Effector memory CD4-positive, alpha-beta T cell (primary cell): ENCODE measurements at places on chromosomes 6 and 20.

DNA sequence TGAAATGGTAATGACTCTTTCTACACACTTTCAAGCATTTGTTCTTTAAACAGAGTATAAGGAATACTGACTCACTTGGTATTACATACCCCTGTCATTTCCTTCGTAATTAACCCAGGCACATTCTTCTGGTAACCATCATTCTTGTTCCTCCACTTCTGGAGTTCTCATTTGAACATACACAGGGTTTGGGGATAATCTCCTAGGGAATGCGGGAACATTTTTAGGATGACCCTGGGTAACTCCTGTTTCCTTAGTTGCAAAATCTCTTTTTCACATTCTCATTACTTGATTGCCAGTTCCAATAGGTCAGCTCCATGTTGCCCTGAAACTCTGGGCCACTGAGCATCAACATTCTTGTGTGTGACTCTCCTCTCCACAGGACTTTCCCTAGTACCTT is 51.5 kb upstream of the E2F3 start:
- H3K4me3 ChIP-seq, result no peak overlapping the region
- no peaks in the 10 kb centered on the region for H3K4me1 ChIP-seq
- no peak for DNase-seq
- no peaks in the 10 kb centered on the region for H3K27me3 ChIP-seq

DNA sequence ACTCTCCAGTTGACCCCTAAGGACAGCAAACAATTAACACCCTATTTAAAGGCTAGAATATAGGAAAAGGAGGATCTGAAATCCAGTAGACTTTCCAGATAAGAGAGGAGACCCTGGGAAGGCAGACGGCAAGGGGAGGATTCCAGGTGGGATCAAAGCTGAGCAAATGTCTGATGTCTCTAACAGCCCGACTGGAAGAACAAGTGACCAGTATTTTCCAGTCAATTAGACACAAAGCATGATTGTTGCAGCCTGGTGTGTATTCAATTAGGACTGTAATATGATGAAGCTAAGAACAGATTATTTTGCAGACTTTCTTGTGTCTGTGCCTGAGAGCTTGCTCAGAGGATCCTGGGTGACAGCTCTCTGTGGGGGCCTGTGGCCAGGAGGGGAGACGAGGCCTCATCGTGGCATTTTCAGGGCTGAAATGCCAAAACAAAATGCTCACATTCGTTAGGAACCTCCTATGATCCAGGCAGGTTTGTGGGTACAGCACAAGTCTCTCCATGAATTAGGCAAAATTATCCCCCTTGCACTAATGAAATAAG is 471.8 kb upstream of the AGPAT4 start:
- H3K27me3 ChIP-seq, result no peaks in the 10 kb centered on the region
- no peak overlapping the region for H3K4me3 ChIP-seq
- no peak for DNase-seq
- no peaks in the 10 kb centered on the region for H3K36me3 ChIP-seq
- H3K4me1 ChIP-seq, result no peaks in the 10 kb centered on the region
- H3K27ac ChIP-seq, result no peak overlapping the region

DNA sequence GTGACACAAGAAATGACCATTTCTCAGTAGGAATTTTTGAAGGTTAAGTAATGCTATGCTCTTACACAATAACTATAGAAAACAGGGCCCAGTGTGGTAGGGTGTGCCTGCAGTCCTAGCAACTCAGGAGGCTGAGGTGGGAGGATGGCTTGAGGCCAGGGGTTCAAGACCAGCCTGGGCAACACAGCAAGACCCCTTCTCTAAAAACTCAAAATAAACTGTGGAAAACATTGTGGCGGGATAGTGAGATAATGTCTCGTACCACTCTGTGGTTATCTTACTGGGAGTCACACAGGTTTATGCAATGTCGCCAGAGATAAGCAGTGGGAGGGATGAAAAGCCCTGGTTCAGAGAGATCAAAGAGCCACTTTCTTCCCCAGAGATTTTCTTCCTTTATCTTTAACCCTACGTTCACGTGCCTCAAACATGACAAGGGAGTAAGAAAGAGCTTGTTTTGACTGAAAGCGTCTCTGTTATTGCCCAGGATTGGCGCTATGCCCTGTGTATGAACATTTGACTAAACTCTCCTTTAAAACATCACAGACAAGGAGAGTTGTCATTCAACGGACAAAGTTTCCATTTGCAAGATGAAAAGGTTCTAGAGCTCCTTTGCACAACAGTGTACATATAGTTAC is 13.9 kb downstream of the GCM1 start:
- no peak for DNase-seq
- H3K27ac ChIP-seq, result no peak overlapping the region
- H3K4me3 ChIP-seq, result no peak overlapping the region
- no peaks in the 10 kb centered on the region for H3K4me1 ChIP-seq

- no peaks in the 10 kb centered on the region for H3K36me3 ChIP-seq
- no peaks in the 10 kb centered on the region for H3K27me3 ChIP-seq
- no peaks in the 10 kb centered on the region for H3K4me1 ChIP-seq
- no peak overlapping the region for H3K4me3 ChIP-seq
- no peak for DNase-seq
- H3K27ac ChIP-seq, result no peak overlapping the region
Observed at GRCh38 chr6:144646093-144647056, 361.2 kb downstream of the UTRN start.

GRCh38 chr6:108580646-108581045 is 19.9 kb downstream of the FOXO3 start:
- H3K36me3 ChIP-seq, result no peaks in the 10 kb centered on the region
- H3K27me3 ChIP-seq, result no peaks in the 10 kb centered on the region
- no peak for DNase-seq
- no peak overlapping the region for H3K4me3 ChIP-seq

GRCh38 chr20:46512943-46513844 is at the start of gene ZNF334:
Gene ZNF334 (minus strand): TSS chr20:46513559. CDS start chr20:46512102, 1,457 bp downstream.
- peaks cover 7% of the 10 kb centered on the region for H3K4me1 ChIP-seq
- no peaks in the 10 kb centered on the region for H3K36me3 ChIP-seq
- peaks cover 9% of the 10 kb centered on the region for H3K27me3 ChIP-seq
- H3K4me3 ChIP-seq, result peak within 1 kb of the TSS; percentile 44
- H3K27ac ChIP-seq, result no peak within 1 kb of the TSS

GRCh38 chr6:130766239-130767144 is 60.7 kb upstream of the SMLR1 start:
- DNase-seq, result no peak
- no peak overlapping the region for H3K4me3 ChIP-seq
- H3K27me3 ChIP-seq, result no peaks in the 10 kb centered on the region
- H3K27ac ChIP-seq, result no peak overlapping the region

DNA sequence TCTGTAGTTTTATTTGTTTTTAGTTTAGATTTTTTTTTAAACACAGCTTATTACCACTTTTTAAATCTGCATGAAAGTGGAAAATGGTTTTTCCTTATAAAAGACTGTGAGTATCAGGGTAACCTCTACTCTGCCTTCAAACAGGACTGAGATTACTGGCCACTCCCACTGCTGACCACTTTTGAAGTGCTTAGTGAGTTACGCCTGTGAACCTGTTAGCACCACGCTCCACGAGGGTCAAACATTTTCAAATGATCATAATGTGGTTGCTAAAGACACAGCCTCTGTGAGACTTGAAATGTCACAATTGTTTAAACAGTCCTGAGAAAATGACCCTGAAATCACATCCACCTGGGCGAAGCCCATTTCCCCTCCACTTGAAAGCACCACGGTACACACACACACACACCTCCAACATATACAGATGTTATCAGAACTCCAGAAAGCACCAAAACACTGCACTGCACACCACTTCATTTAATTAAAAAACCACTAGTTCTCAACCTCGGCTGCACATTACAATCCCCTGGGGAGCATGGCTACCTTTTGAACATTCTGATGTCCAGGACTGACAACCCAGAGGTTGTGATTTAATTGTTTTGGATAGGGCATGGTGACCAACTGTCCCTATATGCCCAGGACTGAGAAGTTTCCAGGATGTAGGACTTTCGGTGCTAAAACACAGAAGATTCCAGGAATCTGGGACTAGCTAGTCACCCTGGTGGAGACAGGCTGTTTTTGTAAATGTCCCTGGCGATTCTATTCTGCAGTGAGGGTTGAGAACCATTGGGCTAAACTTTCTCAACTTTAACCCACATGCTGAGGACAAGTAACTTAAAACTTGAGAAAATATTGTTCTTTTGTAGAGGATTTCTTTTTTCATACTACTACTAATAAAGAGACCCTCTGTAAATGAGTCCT is 176.4 kb upstream of the MYLIP start:
- no peak for DNase-seq
- no peak overlapping the region for H3K27ac ChIP-seq
- no peaks in the 10 kb centered on the region for H3K36me3 ChIP-seq
- H3K27me3 ChIP-seq, result no peaks in the 10 kb centered on the region

GRCh38 chr6:142361779-142362750 is 60.3 kb downstream of the ADGRG6 start:
- no peak for DNase-seq
- H3K4me3 ChIP-seq, result no peak overlapping the region
- no peaks in the 10 kb centered on the region for H3K27me3 ChIP-seq
- H3K36me3 ChIP-seq, result no peaks in the 10 kb centered on the region

- no peaks in the 10 kb centered on the region for H3K36me3 ChIP-seq
- no peak overlapping the region for H3K27ac ChIP-seq
- H3K4me1 ChIP-seq, result no peaks in the 10 kb centered on the region
- DNase-seq, result no peak
- no peak overlapping the region for H3K4me3 ChIP-seq
Observed at GRCh38 chr6:168383062-168383854, 57.7 kb upstream of the SMOC2 start.

GRCh38 chr6:14085176-14085787 is 32.3 kb upstream of the CD83 start:
- H3K4me3 ChIP-seq, result no peak overlapping the region
- H3K36me3 ChIP-seq, result no peaks in the 10 kb centered on the region
- no peak overlapping the region for H3K27ac ChIP-seq
- H3K4me1 ChIP-seq, result no peaks in the 10 kb centered on the region

- H3K4me1 ChIP-seq, result no peaks in the 10 kb centered on the region
- no peaks in the 10 kb centered on the region for H3K27me3 ChIP-seq
- no peak overlapping the region for H3K27ac ChIP-seq
- no peak for DNase-seq
- H3K4me3 ChIP-seq, result no peak overlapping the region
Observed at GRCh38 chr20:23609486-23610109, 3.9 kb upstream of the CST9 start.

GRCh38 chr20:11499101-11499634 is 418.5 kb upstream of the BTBD3 start:
- no peak overlapping the region for H3K27ac ChIP-seq
- H3K27me3 ChIP-seq, result no peaks in the 10 kb centered on the region
- H3K4me3 ChIP-seq, result no peak overlapping the region
- H3K36me3 ChIP-seq, result no peaks in the 10 kb centered on the region

- H3K4me3 ChIP-seq, result no peak overlapping the region
- no peaks in the 10 kb centered on the region for H3K36me3 ChIP-seq
- no peaks in the 10 kb centered on the region for H3K4me1 ChIP-seq
Observed at GRCh38 chr6:39301606-39302005, 12.6 kb downstream of the KCNK17 start.

GRCh38 chr6:219641-220198 is 72.6 kb upstream of the DUSP22 start:
- no peaks in the 10 kb centered on the region for H3K27me3 ChIP-seq
- H3K27ac ChIP-seq, result no peak overlapping the region
- no peak overlapping the region for H3K4me3 ChIP-seq
- peaks cover 7% of the 10 kb centered on the region for H3K4me1 ChIP-seq
- DNase-seq, result no peak

- H3K4me3 ChIP-seq, result peak overlapping the region; percentile 91
- H3K27me3 ChIP-seq, result no peaks in the 10 kb centered on the region
- no peaks in the 10 kb centered on the region for H3K36me3 ChIP-seq
- H3K4me1 ChIP-seq, result peaks cover 22% of the 10 kb centered on the region
Observed at GRCh38 chr6:53347250-53347920, 1.4 kb downstream of the ELOVL5 start.

DNA sequence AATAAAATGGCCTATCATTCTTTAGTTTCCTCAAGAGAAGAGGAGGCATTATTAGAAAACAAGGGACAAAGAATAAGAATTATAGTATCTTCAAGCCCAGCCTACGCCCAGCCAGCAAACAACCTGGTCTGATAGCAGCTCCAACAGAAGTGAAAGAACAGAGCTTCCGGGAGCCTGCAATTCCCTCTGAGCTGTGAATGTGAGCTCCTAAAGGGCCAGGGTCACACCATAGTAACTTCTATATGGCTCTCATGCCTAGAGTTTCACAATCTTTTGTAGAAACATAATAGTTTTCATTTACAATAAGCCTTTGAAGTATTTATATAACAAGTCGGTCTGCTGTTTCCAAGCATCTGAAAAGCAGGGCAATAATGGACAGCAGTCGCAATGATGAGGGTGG is 116.5 kb downstream of the SMLR1 start:
- no peak overlapping the region for H3K4me3 ChIP-seq
- no peaks in the 10 kb centered on the region for H3K4me1 ChIP-seq
- no peaks in the 10 kb centered on the region for H3K36me3 ChIP-seq
- no peaks in the 10 kb centered on the region for H3K27me3 ChIP-seq

GRCh38 chr20:62274332-62274950 is 28.4 kb upstream of the ADRM1 start:
- H3K4me1 ChIP-seq, result no peaks in the 10 kb centered on the region
- no peak for DNase-seq
- peaks cover 36% of the 10 kb centered on the region for H3K36me3 ChIP-seq

GRCh38 chr6:10419749-10420545 is 5.1 kb upstream of the TFAP2A start:
- peaks cover 8% of the 10 kb centered on the region for H3K4me1 ChIP-seq
- DNase-seq, result no peak
- peaks cover 91% of the 10 kb centered on the region for H3K27me3 ChIP-seq
- H3K4me3 ChIP-seq, result no peak overlapping the region

DNA sequence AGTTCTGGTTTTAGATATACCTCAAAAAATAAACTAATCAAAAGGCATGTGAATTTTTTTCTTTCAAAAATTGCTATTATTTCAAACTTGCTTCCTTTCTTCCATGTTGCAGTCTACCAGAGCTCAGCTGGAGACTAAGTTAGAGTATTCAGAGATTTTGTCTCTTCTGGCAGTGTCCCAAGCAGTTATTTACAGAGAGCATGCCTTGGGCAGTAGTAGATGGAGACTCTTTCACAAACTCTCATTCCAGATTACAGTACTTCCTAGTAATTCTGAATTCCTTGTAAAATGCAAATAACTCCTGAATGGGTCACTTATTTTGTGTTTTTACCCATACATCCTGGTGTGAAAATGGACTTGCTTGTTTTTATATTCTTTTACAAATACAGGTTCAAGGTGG is 703.4 kb downstream of the EPHA7 start:
- no peak overlapping the region for H3K27ac ChIP-seq
- no peaks in the 10 kb centered on the region for H3K4me1 ChIP-seq
- DNase-seq, result no peak
- no peaks in the 10 kb centered on the region for H3K36me3 ChIP-seq
- no peak overlapping the region for H3K4me3 ChIP-seq
